CD4-positive, CD25-positive, alpha-beta regulatory T cell (primary cell): ENCODE measurements at places on chromosomes 5 and 9.
A peak's percentile ranks its signal among the peaks of the same experiment; 100 is the strongest.

DNA sequence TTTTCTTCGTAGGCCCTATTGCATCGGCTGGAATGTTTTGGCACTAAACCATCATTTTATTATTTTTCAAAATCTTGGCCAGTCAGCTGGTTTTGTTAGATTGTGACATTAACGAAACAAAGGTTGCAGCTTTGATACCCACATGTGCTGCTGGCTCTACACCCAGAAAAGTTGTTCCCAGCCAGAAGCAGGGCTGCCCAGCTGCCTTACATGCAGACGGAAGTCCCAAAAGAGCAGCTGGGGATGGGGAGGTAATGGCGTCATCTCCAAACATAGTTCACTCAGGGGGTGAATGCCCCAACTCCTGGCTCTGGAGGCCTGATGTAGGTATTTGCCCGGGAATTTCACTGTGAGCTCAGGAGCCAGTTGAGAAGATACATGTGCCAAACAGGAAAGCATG, 23.3 kb downstream of the TMEM171 start:
- DNase-seq: no peak

DNA sequence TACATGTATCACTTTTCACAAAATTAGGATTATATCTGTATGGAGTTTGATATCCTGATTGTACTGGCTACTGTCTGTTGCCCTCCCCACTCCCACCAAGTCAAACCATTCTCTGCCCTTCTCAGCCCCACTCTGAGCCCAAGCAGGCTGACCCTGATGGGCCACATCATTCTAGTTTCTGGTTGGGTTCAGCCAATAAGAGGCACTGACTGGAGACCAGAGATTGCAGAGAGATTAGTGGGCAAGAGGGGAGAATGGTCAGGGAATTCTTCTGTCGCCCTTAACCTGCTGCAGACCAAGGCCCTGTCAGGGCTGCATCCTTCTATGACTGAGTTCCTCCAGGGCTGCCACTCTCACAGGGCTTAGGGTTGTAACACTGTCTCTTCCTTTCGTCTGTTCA, 2.7 kb downstream of the HSPB3 start:
- no peak for DNase-seq

GRCh38 chr9:86695910-86696424, 251.3 kb downstream of the GAS1 start:
- no peak for DNase-seq

GRCh38 chr5:40775846-40776657, 20.3 kb upstream of the TTC33 start:
- no peak for DNase-seq

DNA sequence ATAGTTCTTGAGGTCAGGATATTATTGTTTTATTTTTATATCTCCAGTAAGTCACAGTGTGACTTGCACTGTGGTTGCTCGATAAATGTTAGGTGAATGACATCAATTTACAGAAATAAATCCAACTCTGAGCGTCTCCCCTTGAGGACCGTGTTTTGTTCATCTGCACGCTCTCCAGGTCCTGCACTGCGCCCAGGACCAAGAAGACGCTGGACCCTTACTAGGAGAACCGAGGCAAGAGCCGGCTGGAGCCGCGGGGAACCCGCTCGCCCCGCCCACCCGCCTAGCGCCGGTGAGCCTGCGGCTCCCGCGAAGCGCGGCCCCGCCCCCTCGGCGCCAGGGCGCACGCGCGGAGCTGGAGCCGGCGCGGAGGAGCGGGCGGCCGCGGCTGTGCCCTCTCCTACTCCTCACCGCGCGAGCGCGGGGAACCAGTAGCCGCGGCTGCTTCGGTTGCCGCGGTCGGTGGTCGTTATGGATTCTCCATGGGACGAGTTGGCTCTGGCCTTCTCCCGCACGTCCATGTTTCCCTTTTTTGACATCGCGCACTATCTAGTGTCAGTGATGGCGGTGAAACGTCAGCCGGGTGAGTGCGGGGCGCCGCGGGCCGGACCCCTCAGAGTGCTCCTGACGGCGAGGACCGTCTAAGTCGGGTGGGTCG, at the start of gene TMEM38B:
Gene TMEM38B (plus strand): TSS at position 352 of the 658 bp plus-strand sequence. CDS start 120 bp downstream, at position 472.
- peak; percentile 71 for DNase-seq

DNA sequence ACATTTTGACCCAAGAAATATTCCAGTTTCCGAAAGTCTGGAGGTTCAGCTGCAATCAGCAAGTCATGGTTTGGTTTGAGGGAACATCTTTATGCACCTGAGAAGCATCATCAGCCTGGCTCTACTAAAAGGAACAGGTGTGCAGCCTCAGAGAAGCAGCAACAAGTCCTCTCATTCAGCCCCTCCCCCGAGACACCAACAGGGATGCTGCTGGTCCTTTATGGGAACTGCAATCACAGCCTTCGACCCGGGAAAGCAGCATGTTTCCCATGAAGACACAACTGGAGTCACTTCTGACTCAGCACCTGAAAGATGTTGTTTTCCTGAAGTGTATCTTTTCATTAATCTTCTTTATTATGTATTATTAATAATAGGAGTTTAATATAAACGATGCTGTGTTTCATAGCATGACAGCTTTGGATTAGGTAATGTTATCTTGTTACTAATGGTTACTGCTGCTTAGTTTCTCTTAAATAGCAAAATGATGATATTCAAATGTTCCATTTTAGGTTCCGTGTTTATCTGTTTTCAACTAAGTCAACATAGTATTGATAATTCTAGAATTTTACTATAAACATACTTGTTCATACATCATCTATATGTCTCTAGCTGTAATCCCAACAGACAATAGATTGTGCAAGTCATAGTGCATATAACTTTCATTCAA, 15.6 kb upstream of the NREP start:
- DNase-seq: no peak

- no peak for DNase-seq
Observed at GRCh38 chr5:69374911-69375446, 5.4 kb downstream of the RAD17 start.

GRCh38 chr9:98572054-98572627, 136.6 kb downstream of the GABBR2 start:
- no peak for DNase-seq
